HFF-Myc (cell line): ENCODE measurements at places on chromosomes 12 and 14.

- no peak for DNase-seq
Observed at GRCh38 chr12:117874842-117875434, 93.9 kb downstream of the KSR2 start.

DNA sequence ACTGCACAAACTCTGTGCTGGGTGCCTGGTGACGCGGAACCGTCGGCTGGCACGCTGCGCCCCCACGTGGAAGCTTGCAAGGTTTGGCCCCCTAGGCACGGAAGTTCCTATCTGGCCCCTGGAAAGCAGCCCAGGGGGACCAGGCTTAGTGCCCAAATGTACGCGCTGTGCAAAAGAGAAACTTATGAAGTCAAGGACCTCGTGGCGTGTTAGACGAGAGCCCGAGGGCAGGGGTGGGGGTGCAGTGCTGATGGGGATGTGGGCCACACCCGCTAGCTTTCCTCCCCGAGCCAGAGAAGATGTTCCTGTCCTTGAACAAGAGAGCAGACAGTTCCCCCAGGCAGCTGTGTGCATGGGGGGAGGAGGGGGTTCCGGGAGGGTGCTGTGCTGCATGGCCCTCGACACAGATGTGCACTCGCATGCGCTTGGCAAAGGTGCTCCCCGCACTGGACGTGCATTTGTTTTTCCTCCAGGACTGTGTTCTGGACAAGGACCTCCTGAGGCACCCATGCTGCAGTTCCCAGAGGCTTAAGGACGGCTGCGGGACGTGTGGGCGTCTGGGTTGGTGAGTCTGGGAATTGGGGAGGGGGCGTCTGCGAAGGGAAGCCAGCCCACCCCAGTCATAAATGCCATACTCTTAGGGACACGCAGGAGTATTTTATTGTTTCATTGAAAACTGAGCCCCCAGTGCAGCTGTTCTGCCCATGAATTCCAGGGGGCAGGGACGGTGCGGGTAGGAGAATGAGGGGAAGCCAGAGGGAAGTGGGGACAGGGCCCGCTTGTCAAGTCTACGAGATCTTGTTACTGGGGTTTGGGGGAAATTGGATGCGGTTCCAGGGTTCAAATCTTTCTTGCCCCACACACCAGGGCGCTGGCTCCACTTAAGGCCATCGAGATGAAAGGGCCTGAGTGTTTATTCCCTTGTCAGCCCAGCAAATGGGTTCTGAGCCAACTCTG, 80.0 kb downstream of the NTF3 start:
- peak; percentile 32 for DNase-seq

DNA sequence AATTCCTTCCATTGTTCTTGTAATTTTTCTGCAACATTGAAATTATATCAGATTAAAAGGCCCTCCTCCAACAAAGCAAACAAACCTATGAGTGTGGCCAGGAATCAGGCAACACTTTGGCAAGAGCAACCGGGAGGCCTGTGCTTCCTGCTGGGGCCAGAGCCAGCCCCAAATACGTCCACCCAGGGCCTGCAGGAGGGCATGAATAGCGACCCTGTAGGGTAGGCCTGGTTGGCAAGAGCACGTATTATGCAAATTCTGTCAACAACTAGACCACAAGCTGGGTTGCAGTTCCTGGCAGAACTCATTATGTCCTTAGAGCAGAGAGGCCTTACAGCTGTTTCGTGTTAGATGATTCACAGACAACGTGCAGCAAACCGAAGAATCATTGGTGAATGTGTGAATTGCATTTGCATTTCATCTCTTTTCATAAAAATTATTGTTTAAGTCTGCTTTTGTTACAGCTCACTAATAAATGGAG, 26.9 kb upstream of the LGALS3 start:
- DNase-seq: peak; percentile 99

DNA sequence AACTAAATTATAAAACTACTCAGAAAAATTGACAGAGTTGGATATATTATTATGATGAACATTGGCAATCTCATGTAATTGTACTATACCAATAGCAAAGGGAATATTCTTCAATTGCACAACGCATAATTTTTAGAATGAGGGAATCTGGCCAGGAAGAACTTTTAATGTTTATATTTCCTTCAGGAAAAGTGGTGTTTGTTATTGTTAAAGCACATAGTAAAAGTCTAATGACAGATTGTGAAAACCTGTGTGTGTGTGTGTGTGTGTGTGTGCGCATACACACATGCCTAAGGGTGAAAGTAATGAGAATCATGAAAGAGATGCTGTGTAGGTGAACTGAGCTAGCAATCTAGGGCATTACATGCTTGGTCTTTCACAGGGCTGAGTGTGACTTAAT, 877.7 kb downstream of the SLC6A15 start:
- DNase-seq: no peak
